Spleen (tissue), 13 donors: ENCODE measurements at places on chromosomes 12 and 14. TPM values are rescaled to one million over a fixed set of nuclear protein-coding genes. Genes with fewer than 3 reads are reported as not detected.
A peak's percentile ranks its signal among the peaks of the same experiment; 100 is the strongest.

DNA sequence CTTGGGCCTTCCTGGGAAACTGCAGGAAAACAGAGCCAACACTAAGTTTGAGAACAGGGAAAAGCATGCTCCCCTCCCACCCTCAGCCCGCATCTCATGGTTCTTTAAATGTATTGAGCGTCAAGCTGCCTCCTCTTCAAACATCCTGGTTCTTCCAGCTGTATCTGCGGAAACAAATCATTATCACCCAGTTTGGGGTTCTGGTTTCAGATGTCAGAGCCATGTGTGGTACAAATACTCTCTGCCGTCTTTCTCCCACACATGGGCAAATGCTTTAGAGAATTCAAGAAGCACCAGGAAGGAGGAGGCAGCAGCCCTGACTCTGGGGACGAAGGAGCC, 29.1 kb downstream of the JDP2 start:
- no peak for DNase-seq

- no peak for DNase-seq
These were observed 718.8 kb upstream of the TMEM132C start for GRCh38 chr12:127548123-127548553.

- peak; percentile 97 for DNase-seq
These were observed at the start of gene PTGER2 for GRCh38 chr14:52313903-52314594. PTGER2 (plus strand) TSS chr14:52314312; CDS start chr14:52314549, 237 bp downstream.

DNA sequence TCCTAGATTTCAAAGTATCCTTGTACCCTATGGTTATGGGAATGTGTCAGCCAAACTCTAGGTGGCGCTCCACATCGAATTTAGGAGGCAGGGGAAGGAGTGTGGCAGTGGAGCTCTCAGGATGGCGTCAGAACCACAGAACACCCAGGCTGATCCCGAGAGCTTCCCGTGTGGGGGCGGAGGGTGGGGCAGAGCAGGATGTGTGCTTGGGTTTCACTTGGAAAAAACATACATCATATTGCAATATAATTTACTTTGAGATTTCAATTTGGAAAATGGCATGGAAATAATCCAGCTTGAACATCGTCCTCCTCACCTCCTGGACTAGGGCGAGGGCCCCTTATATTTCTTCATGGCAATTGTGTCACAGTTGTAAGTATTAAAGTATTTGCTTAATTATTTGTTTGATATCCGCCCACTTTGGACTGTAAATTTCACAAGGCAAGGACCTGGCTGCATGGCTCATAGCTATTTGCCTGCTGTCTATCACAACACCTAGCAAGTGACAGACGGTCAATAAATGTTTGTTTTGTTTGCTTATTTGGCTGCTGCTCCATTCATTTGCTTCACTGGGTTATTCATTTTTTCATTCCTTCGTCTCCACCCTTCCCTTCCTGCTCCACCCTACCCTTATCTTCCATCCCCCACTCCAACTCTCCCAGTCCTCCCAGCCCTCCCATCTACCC, 221.5 kb upstream of the HMGA2 start:
- DNase-seq, result peak; percentile 78

GRCh38 chr12:3004655-3005565, 45.7 kb downstream of the TEAD4 start:
- DNase-seq, result no peak

DNA sequence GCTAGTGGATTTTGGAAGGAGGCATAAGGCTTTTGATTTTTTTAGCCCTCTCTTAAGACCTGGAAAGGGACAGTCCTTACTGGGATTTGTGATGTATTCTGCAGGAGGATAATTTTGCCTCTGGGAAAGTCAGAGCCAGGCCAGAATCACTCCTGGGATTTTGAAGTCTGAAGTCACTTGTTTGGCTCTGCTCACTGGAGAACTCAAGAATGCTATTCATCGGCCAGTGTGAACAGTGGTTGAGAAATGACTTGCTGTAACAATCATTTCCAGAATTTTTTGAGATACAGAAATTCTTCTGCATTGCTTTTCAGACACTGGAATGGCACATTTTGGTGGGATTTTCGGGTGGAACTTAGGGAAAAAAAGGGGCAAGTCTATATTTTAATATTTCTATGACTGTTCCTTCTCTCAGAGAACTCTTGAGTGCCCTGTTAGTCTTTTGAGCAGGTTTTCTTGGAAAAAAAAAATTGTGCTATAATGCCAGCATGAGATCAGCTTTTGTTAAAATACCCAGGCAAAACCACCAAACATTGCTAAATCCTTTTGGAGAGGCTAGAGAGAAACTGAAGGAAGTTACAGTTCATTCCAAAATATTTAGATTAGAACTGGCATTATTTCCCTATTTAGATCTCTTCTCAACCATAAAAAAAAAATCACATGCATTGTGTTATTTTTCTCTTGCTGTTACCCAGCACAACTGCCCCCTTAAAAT, 26.1 kb upstream of the BHLHE41 start:
- DNase-seq, result no peak

DNA sequence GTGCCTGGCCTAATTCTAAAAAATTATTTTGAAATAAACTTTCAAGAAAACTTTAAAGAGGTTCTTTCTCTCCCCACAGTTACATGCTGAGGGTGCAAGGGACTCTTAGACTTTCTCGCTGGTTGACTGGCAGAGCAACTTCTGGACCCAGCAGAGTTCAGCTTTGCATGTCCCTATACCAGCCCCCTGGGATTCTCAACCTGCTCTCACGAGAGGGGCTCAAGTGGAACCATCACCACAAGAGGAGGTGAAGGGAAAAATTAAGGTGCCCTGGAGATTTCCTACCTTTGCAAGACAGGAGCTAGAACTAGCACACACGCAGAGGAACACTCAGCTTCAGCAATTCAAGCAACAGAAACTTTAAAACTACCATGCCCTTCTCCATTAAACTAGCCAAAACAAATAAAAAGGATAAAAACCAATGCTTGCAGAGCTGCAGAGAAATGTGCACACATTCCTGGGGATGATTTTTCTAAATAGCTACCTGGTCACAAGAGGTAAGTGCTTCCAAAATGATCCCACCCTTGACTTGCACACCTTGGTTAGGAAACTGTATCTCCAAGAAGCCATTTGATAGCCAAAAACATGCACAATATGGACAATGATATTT, 2.5 kb downstream of the HVCN1 start:
- peak; percentile 36 for DNase-seq

DNA sequence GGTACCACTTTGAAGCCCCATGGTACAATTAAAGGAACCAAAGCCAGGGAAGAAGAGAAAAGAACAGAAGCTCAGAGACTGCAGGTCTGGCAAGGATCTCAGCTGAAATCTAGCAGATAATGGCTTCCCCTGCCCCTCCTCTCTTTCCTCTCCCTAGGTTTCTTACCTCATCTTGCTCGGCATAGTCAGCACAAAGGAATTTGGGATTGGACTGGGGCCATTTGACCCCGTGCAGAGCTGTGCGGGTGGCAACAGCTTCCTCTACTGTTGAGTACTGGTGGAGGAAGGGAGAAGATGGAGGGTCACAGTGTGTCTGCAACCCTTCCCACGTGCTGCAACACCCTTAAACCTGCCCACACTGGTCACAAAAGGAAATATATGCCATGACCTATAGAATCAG, 4.7 kb upstream of the CDH24 start:
- no peak for DNase-seq

- no peak for DNase-seq
These were observed 287.3 kb downstream of the NAV3 start for GRCh38 chr12:78118036-78118435.

- no peak for DNase-seq
These were observed 4.2 kb upstream of the TRHDE start for GRCh38 chr12:72267974-72268373.

DNA sequence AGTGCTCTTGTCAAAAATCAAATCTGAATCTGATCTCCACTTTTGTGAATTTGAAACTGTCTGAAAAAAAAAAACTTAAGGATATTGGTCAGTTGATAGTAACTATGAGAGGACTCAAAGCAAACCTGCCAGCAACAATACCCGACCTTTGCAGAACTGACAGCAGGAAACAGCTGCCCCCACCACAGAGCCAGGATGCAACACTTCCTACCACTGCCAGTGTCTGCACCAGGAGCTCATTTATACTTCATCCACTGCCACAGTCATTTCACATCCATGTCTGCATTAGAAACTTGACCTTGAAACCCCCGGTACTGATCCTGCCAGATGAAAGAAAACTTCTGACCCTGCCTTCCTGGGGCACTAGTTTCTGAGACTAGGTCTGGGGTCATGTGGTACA, 27.4 kb upstream of the RXYLT1 start:
- no peak for DNase-seq

DNA sequence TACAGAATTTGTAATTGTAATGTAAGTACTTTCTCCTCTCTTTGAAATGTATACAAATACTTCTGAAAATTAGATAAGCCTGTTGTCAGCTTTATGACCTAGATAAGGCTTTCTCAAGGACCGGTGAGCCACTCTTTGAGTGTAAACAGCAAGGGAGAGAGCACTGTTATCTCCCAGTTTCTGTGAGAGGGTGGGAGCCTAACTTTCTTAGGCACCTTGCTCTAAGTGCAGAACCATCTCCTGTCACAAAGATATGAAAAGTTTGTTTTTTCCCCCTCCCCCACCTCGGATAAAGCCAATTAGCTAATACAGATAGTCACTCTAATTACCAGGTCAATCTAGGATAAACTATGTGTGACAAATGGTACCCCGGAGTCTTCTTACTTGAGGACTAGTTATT, 35.8 kb downstream of the CAPS2 start:
- DNase-seq, result no peak

GRCh38 chr12:125296701-125297100, 231.5 kb downstream of the AACS start:
- DNase-seq, result no peak

GRCh38 chr12:57902478-57902969, 38.8 kb upstream of the ATP23 start:
- DNase-seq, result no peak

DNA sequence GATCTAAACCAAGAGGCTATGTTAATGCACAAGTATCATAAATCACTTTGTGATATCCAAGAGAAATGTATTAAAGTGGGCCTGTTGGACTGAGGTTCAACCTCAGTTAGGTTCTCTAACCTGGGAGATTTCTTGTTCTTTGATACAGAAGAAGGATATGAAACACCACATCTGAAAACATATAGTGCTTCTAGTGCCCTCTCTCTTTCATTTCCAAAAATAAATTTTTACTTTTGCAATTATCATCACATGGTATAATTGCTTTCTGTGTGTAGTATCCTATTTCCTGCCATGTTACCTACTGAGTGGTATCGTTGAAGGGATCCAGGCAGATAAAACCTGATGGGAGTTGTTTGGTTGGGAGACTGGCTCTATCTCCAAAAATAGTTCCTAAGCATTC, 264.9 kb downstream of the CCER1 start:
- DNase-seq, result no peak

GRCh38 chr14:95208598-95208997, 51.3 kb upstream of the DICER1 start:
- DNase-seq, result no peak

DNA sequence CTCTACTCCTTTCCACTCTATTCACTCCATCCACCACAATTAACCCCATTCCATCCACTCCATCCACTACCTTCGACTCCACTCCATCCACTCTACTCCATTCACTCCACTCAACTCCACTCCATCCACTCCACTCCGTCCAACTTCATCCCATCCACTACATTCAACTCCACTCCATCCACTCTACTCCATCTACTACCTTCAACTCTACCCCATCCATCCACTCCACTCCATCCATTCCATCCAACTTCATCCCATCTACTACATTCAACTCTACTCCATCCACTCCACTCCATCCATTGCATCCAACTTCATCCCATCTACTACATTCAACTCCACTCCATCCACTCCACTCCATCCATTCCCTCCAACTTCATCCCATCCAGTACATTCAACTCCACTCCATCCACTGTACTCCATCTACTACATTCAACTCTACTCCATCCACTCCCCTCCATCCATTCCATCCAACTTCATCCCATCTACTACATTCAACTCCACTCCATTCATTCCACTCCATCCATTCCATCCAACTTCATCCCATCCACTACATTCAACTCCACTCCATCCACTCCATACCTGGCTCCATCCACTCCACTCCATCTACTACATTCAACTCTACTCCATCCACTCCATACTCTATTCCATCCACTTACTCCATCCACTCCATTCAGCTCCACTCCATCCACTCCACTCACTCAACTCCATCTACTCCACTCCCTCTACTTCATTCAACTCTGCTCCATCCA, 16.4 kb downstream of the HNF1A start:
- DNase-seq, result no peak

GRCh38 chr12:116319233-116319897, 41.9 kb upstream of the MED13L start:
- no peak for DNase-seq

Gene FZD10
- not detected for polyA plus RNA-seq

Gene GUCY2C
- polyA plus RNA-seq, result 0.19 TPM

Gene PLA2G1B
- 0.83 TPM for polyA plus RNA-seq

Gene P2RX7
- 1.8 TPM for polyA plus RNA-seq

Gene PKP2
- 1.5 TPM for polyA plus RNA-seq
